ENCODE measurements at places on chromosomes 13 and 19.
A peak's percentile ranks its signal among the peaks of the same experiment; 100 is the strongest.

DNA sequence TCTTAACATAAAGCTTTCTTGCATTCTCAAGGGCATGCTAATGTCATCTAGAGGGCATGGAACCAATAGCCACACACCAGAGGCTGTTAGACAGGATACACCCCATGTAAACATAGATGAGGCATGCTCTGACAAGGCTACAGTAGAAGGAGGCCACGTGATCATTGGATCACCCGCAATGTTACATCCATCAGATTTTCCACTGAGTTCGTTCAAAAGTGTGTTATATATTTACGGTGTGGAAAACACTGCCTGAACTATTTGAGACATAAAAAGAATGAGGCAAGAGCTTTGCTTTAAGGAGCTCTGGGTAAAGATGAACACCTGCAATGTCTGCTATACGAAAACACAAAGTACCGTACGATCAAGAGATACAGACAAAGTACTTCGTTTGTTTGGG is 817.5 kb upstream of the SLC10A2 start:
- no peak for DNase-seq

DNA sequence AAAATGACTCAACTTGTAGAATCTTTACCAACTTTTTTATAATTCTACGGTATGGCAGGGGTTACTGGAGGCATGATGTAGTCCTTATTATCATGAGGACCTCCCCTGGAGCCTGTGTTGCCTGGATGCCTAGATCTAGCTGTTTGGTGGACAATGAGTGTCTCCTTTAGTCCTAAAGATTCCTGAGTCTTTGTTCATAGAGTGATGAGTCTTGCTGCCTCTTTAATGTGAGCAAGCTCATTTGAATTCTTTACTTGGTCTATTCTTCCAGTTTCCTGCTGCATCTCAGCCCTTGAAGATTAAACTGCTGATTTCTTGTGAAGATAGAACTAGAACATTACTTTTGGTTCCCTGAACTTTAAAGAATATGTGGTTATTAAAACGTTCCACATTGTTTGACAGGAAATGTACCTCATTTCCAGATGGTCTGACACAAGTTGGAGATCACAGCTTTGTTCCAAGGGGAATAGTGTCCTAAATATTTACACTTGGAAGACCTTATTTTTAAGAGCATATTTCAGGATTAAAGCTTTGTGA is 51.9 kb downstream of the SLAIN1 start:
- no peak for DNase-seq

- peak; percentile 99 for DNase-seq
Measured at GRCh38 chr19:38233740-38234251, 9.8 kb upstream of the DPF1 start.

GRCh38 chr13:43154156-43154651 is 130.8 kb downstream of the DNAJC15 start:
- DNase-seq = no peak

DNA sequence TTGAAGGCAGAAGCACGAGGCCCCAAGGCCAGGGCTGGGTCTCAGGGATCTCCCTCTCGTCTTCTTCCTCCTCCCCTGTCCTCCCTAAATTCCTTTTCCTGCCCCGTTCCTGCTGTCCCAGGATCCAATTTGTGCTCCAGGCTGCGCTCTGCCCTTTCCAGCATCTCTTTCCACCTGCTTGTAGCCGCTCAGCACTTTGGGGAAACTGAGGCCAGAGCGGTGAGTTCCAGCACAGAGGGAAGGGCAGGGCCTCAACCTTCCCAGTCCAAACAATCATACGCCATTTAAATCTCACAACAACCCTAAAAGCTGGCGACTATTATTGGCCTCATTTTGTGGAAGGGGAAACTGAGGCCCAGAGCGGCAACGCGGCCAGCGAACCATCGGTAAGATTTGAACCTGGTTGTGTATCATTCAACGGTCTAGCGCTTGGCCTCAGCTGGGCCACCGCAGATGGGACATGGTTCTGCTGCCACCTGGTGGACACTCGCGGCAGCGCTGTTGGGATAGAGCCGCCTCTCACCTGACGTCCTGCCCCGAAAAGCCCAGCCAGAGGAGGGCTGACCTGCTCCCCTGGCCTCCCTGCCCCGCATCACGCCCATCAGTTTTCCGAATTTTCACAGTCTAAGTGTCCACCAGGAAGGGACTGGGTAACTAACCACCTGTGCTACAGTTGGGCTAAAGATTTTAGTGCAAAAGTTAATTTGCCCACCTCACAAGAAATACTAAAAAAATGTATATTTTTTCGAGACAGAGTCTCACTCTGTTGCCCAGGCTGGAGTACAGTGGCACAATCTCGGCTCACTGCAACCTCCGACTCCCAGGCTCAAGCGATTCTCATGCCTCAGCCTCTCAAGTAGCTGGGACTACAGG is 4.2 kb upstream of the RPL18A start:
- peak; percentile 96 for DNase-seq

DNA sequence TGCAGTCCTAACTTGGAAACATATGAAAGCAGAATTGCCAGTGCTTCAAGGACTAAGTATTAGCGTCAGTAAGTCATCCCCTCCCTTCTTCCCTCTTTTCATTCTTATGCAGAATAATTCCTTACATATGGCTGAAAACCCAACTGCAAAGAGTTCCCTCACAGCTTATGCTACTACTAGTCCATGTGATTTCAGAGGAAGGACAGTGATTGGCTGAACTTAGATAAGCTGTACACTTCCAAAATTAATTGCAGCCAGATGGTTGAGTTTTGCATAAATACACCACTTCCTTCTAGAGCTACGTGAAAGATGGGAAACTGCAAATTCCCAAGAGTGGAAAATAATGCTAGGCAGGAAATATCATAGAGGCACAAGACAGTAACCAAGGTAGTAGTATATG is 730.4 kb downstream of the OLFM4 start:
- no peak for DNase-seq

DNA sequence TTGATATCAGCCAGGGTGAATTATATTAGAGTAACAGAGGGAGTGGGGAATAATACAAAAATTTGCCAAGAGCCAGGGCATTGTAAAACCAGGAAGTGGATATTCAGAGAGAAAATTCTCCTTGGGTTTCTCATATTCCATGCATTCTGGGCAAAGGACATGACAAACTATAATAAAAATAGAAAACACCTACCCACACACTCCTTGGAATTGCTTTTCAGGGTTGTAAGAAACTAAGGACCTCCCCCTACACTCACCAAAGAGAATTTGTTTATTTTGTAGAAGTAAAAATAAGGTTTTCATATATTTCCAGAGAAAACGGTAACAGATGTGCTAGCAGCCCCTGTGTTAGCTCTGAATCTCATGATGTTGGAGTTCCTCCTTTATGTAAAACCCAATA is 649.6 kb downstream of the SLITRK1 start:
- DNase-seq = no peak

DNA sequence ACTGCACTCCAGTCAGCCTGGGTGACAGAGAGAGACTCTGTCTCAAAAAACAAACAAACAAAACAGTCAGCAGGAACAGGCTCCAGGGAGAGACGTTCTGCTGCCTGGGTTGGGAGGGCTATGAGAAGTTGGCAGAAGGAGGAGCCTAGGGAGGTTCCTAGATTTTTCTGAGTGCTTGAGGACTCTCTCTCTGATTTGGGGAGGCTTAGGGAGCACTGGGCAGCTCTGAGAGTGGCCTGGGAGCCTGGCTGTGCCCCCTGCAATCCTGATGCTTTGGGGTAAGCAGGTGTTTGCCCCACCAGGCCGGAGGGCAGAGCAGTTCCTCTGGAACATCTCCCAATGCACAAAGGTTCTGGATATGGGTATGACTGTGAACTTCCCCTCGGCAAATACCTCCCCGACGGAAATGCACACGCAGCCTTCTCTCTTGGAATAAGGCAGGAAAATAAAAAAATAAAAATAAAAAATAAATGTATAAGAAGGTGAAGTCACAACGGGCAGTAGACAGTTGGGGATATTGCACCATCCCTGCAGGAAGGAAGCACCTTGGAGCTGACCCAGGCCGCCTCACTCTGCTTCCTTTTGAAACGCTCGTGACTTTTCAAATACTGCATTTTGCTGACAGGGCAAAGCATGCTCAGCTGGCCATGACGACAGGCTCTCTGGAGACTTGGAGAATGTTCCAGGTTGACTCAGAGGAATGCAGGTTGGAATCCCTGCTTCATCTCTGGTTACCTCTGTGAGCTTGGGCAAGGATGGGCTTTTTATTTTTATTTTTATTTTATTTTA is 26.5 kb upstream of the HOMER3 start:
- DNase-seq = peak; percentile 87

DNA sequence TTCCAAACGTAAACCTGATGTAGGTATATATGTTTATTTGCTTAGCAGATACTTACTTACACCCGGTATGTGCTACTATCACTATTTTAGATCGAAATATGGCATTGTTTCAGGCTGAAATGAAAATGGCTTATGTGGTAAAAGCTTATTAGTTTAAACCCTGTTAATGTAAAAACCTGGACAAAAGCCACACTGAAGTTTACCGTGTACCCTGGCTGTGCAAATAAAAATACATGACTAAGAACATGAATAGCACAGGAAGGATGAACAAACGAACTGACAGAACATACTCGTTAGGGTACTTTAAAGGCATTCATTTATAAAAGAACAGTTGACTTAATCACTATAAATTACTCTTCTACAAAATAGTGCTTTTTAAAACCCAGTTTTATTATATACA is 6.6 kb downstream of the CLDN10 start:
- DNase-seq = no peak

DNA sequence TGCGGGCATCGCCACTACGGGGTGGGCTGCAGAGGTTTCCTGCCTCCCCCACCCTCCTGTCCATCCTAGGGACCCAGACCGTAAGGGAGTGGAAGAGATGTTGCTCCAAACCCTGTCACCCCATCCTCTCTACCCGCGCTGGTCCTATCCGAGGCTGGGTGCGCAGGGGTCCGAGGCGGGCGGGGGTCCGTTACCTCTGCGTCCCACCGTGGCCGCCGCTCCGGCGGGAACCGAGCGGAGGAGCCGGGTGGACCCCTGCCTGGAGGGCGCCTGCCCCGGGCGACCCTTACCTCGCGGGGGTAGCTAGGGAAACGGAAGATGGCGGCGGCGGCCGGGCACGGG is at the start of gene DGKH:
Gene DGKH, plus strand, starts transcription at position 307 of the 342 bp plus-strand sequence. CDS start 126 bp downstream, outside the sequence.
- DNase-seq = peak; percentile 88

DNA sequence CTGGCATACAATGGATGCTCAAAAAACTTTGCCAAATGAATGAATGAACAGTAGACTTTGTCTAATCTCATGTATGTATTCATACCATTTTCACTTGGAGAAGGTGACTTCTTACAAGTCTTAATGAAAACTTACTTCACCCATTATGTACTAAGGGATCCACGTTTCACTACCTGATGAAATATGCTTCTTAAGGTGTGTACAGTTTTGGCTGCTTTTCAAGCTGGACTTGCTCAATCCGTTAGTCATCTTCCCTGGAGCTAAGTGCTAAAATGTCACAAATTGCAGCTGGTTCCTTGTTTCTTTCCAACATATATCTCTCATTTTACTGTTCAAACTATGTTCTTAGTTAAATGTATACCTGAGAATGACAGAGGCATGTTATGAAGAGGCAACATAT is 4.2 kb upstream of the CCNA1 start:
- DNase-seq = no peak

- no peak for DNase-seq
Measured at GRCh38 chr13:40013554-40013953, 358.1 kb downstream of the COG6 start.

DNA sequence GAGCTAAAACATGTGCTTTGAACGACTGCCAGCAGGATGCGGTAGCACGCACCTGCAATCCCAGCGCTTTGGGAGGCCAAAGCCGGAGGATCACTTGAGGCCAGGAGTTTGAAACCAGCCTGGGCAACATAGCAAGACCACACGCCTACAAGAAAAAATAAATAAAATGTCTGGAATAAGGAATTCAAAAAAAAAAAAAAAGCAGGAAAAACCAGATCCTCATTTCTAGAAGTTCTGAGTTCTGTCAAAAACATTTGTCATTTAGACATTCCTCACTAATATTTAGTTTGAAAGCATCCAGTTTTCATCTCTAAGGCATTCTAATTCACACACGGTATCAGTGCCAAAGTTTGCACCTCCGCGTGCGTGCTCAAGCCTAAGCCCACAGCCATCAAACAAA is 36.9 kb upstream of the USE1 start:
- DNase-seq = no peak

- DNase-seq = no peak
Measured at GRCh38 chr13:32988608-32989289, 27.5 kb upstream of the KL start.

GRCh38 chr13:24083141-24083540 is 77.4 kb upstream of the SPATA13 start:
- DNase-seq = no peak

GRCh38 chr13:20990910-20991525 is 70.4 kb downstream of the LATS2 start:
- no peak for DNase-seq

- peak; percentile 99 for DNase-seq
Measured at GRCh38 chr19:582497-583197, 7.0 kb upstream of the HCN2 start.

DNA sequence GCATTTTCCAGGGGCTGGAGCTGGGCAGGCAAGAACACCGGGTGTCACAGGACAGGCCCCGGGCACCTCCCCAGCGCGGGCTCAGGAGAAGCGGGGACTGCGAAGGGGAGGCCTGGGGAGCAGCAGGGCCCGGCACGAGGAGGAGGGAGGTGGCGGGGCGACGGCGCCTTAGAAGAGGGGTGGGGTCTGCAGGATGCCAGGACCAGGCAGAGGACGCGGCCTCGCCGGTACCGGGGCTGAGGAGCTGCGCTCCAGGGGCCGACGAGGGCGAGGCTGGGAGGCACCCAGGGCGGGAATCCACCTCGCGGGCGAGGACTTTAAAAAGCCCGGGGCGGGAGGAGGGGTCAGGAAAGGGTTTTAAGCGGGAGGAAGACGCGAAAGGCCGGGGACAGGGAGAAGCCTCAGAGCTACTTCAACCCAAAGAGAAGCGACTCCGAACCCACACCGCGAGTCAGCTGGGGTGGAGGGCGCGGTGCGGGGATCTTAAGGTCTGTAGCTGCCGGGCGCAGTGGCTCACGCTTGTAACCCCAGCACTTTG is 665 bp downstream of the ZNF347 start:
- DNase-seq = peak; percentile 52

DNA sequence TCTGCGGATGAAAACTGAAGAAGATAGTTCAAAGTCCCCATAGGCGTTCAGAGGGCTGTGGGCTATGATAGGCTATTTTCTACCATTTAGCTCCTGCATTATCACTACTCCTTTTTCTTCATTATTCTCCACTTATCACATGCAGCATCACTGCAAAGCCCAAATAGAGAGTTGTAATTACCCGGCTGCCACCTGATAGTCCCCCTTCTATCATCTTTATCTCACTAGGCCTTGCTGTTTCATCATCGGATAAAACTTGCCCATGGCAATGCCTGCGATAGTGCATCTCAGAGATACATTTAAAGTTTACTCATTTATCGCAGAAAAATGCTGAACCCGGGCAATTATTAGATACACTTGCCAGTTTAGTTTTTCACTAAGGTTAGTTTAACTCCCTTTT is 82.9 kb upstream of the SOX21 start:
- no peak for DNase-seq

- DNase-seq = no peak
Measured at GRCh38 chr13:33006638-33007037, 9.6 kb upstream of the KL start.

All from osteoblast (primary cell).